ENCODE measurements at places on chromosomes 4 and X.

DNA sequence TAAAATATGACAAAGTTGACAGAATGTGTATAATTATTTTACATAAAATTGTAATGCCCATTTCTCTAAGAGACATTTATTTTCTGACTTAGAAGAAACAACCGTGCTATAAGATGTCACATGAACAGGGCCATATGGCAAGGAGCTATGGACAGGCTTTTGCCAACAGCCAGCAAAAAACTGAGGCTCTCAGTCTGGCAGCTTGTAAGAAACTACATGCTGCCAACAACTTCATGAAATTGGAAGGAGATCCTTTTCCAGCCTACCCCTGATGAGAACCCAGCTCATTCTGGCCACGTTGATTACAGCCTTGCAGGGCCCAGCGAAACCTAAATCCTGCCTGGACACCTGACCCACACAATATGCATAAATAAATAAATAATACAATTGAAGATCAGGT is 250.3 kb upstream of the ARSJ start:
- DNase-seq, result no peak

DNA sequence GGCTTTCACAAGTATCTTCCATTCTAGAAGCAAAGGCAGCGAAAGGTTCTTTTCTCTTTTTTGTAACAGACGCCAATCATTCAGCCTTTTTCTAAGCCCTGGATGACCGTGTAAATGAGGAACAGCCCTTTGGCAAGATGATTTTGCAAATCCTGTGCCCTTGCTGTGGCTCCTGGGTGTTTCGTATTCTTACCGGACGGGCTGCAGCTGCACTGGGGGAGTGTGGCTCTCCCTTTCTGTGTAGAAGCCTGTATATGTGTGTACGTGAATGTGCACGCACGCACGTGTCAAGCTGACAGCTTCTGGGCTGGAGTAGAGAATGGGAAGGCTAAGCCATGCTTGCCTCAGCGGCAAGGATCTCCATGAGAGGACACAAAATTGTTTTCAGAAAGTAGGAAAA is 8.2 kb downstream of the GRPEL1 start:
- DNase-seq, result no peak

DNA sequence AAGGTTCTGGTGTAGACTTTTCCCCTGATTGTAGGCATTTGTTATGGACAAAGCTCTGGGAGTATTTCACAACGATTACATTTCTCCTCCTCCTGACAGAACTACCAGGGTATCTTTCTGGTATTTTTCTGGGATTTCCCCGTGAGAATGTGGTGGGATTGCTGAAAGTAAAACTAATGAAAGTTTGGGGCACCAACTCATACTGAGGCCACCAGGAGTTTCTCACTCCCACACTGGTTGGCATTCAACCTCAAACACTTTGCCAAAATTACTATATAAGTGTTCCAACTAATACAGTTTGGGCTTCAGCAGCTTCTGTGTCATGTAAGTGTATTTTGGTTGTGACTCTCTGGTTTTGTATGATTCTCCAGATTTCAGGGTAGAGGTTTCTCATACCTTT is 855.1 kb downstream of the GLUD2 start:
- DNase-seq, result no peak

GRCh38 chr4:1051472-1051871 is 40.0 kb downstream of the FGFRL1 start:
- DNase-seq, result no peak

DNA sequence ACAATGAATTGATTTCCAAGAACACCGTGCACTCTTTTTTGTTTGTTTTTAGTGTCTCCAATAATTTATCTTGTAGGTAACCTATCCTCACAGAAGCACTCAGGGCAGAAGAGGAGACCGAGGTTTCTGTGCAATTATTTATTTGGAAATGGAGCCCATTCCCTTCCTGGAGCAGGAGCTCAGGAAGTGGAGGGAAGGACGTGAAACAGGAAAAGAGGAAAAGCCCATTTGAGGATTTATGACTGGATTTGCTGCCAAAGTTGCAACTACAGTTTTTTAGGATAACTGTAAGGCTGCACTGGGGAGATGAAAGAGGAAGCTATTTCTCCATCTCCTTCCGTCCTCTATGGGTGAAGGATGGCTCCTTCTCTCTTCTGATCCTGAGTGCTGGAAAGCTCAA is 31.7 kb upstream of the MXRA5 start:
- no peak for DNase-seq

DNA sequence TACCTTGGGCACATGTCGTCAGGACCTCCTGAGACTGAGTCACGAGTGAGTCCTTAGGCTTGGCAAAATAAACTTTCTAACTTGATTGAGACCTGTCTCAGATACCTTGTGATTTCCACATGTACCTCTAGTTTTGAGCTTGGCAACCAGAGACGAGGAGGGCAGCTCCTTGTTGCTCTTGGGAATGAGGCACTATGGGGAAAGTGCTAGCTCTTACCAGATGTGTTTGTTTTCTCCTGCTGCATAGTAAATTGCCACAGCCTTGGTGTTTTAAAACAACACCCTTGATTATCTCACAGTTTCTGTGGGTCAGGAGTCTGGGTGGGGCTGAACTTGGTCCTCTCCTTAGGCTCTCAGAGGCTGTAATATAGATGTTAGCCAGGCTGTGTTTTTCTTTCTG is 59.1 kb upstream of the MAML3 start:
- no peak for DNase-seq

GRCh38 chr4:151260526-151260925 is 16.4 kb upstream of the PRSS48 start:
- DNase-seq, result no peak

- no peak for DNase-seq
These were observed 172.0 kb downstream of the ADAM29 start for GRCh38 chr4:175090116-175090515.

DNA sequence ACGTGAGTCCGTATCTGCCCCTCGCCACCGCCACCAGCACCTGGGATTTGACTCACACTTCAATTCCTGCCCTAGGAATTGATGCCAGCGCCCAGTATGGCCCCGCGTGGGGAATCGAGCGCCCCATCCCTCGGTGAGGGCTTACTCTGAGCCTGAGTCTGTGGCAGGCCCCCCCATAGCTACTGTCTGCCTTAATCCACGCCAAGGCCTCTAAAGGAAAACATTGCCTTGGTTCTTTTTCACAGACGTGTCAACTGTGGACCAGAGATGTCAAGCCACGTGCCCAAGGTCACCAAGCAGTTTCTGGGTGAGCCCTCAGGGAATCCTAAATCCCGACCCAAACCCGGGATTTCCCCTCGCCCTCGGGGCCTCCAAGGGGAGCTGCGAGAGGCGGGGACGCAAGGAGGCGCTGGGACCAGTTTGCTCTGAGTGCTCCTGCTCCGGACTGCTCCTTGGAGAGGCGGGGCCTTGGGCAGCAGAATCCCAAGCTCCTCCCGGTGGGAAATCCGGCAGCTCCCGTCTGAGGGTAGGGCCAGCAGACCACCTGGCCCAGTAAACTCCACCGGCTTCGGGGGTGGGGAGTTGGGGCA is 12.9 kb downstream of the MSX1 start:
- no peak for DNase-seq

DNA sequence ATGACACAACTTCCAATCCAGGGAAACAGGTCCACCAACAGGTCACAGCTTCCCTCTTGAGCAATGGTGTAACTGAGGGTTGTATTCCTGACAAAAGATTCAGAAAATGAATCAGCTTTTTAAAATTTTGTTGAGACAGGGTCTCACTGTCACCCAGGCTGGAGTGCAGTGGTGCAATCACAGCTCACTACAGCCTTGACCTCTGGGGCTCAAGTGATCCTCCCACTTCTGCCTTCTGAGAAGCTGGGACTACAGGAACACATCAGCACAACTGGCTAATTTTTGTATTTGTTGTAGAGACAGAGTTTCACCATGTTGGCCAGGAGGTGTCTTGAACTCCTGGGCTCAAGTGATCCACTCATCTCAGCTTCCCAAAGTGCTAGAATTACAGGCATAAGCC is 43.7 kb downstream of the SAT1 start:
- no peak for DNase-seq

DNA sequence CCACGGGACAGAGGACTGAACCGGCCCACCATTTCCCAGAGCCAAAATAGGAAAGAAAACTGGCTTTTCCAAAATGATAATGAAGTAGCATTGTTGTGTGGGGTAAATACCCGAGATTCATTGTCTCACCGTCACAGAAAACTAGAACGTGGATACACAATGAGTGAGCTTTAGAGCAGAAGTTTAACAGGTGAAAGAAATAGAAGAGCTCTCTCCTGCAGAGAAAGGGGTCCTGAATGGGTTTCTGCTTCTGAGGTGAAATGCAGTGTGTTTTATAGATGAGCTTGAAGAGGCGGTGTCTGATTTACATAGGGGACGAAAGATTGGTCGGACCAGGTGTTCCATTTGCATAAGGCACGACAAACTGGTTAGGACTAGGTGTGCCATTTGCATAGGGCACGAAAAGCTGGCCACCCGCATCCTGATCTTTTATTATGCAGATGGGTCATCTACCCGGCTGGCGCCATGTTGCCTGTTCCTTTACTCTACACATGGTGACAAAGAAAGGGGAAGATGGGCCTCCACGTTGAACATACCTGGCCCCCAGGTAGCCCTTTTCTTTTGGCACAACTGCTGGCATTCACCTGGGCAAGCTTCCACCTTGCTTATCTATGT is 118.1 kb downstream of the ATXN3L start:
- no peak for DNase-seq

- no peak for DNase-seq
These were observed 1137.6 kb upstream of the IGFBP7 start for GRCh38 chr4:58247792-58248191.

DNA sequence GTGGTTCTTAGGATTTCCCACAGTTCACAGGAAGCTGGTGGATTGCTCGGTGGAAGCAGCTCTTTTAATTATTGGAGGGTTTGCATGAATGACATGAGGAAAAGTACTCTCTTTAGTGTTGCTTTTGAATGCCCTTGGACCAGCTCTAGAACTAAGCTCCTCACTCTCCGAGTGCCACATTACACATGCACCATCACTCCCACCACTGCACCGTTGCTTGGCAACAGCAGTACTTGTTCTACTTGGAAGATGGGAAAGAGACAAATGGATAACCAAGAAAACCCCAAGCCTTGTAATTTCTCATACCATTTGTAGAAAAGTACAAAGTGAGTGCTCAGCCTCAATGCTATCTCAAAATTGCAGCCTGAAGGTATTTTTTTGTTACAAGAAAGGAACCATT is 620.2 kb upstream of the BOD1L1 start:
- DNase-seq, result no peak

DNA sequence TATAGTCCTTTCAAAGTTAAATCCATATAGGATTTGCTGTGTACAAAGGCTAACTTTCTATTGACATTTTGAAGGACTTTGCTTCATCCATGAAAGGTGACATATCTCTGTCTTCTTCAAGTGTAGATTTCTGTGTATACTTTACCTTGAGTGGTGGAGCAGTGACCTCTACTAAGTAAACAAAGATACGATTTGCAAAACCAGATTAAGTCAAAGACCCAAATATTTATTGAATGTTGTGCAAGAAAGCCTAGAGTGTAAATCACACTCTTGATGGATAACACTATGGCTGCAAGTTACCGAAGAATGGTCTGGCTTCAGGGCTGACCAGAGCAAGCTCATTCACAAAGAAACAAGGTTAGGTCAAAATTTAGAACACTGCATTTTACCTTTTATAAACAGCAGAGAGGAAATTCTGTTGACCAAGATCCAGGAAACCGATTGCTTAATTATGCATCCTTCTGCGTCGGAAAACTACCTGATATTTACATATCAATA is 5.4 kb upstream of the FGG start:
- no peak for DNase-seq

DNA sequence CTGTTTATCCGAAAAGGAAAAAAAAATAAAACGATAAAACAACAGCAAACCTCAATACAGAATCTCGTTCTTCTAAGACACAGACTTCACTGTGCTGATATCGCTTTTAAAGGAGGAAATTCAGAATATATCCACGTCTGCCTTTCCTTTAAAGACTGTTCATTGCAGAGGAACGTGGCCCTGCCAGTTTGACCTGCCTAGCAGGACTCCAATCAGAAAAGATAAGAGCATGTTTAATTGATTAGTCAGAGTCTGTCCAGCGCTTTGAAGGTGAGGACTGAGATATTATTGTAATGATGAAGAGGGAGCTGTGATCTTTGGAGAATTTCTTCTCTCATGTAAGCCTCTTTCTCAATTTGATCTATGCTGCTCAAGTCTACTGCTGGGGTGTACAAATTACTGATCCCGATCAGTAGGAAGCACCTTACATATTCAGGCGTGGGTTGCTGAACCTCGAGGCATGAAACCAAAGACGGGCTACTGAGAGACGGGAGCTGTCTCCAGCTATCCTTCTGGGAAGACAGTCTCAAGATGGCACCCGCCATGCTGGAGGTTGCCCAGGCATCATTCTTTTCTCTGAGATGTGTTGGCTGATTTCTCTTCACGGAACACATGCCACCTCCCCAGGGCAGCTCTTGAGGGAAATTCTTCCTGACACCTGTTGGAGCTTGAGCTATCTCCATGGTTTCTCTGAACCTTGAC is 146.1 kb downstream of the SHOX start:
- DNase-seq, result no peak

GRCh38 chrX:80578517-80579105 is 158.4 kb downstream of the TENT5D start:
- DNase-seq, result no peak

DNA sequence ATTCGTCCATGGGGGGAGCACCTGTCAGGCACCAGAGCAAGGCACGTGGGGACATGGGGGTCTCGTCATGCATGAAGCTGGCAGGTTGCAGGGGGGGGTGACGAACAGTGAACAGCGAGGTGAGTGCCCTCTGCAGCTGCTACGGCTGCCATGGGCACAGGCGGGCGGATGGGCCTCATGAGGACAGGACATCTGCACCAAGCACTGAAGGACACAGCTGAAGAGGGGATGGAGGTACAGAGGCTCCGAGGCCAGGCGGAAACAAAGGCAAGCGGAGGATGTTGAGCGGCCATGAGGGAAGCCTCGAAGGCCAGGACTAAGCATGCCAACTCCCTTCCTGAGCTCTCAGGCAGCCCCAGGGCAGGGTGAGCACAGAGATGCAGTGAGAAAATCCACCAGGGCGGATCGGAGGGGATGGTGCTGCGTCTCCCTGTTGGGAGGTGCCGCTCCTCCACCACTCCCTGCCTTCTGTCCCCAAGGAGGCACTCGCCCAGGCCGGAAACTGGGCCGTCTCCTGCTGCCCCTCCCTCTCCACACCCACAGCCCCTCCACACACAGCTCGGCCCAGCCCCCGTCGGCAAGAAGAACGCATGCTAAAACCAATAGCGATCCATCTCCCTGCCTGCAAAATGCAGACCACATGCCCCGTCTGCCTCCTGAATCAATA is 24.6 kb downstream of the ABLIM2 start:
- no peak for DNase-seq

GRCh38 chr4:167021545-167022155 is 212.6 kb downstream of the SPOCK3 start:
- no peak for DNase-seq

GRCh38 chr4:100742045-100742444 is 224.2 kb upstream of the EMCN start:
- no peak for DNase-seq

- DNase-seq, result no peak
These were observed 44.9 kb upstream of the SMAD1 start for GRCh38 chr4:145436796-145437195.

- no peak for DNase-seq
These were observed 9.3 kb downstream of the ZNF81 start for GRCh38 chrX:47846040-47846439.

Measured in activated gamma-delta T cell treated with anti-CD3 and anti-CD28 coated beads, Interleukin-2, amount 50 U/mL, for 16 hours (primary cell).